ENCODE measurements at places on chromosomes 2 and 18.

DNA sequence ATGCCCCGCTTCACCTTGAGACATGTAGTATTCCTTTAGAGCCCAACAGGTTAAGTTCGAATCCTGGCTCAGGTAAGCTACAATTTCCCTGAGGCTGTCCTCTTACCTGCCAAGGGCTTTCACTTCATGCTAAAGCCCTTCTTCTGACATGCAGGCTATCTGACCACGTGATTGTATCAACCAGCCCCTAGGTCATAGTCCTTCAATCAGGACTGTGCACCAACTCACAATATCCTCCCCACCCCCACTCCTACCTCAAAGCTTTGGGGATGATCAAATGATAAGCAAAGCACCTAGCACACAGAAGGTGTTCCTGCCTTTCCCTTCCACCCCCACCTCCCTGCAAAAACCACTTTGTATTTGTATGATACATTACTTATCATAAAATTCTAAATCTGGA is 78.9 kb downstream of the AAK1 start:
- no peak overlapping the region for H3K27ac ChIP-seq
- H3K27me3 ChIP-seq = no peaks in the 10 kb centered on the region
- H3K4me3 ChIP-seq = no peak overlapping the region

- no peaks in the 10 kb centered on the region for H3K36me3 ChIP-seq
- DNase-seq = no peak
- H3K4me3 ChIP-seq = no peak overlapping the region
- H3K4me1 ChIP-seq = no peaks in the 10 kb centered on the region
- H3K27me3 ChIP-seq = peaks cover 38% of the 10 kb centered on the region
These were observed 257.7 kb downstream of the EN1 start for GRCh38 chr2:118589721-118590120.

- H3K27me3 ChIP-seq = no peaks in the 10 kb centered on the region
- no peak overlapping the region for H3K4me3 ChIP-seq
- DNase-seq = no peak
- no peaks in the 10 kb centered on the region for H3K36me3 ChIP-seq
These were observed 60.8 kb downstream of the HS1BP3 start for GRCh38 chr2:20589975-20590703.

DNA sequence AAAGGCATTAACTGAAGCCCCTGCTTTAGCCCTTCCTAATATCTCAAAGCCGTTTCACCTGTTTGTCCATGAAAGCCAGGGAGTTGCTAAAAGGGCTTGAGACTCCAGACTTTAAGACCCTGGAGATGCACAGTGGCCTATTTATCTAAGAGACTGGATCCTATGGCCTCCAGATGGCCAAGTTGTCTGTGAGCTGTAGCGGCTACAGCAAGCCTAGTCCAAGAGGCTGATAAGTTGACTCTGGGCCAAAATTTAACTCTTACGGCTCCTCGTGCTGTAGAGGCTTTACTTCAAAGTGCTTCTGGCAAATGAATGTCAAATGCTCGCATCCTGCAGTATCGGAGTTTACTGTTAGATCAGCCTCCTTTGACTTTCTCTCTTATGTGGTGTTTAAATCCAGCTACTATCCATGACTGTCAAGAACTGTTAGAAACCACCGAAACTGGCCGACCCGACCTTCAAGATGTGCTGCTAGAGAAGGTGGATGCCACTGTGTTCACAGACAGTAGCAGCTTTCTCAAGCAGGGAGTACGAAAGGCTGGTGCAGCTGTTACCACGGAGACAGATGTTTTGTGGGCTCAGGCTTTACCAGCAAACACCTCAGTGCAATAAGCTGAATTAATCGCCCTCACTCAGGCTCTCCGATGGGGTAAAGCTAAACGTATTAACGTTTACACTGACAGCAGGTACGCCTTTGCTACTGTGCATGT is 336.7 kb upstream of the CNTNAP5 start:
- DNase-seq = no peak
- no peak overlapping the region for H3K27ac ChIP-seq
- no peaks in the 10 kb centered on the region for H3K36me3 ChIP-seq
- H3K4me1 ChIP-seq = no peaks in the 10 kb centered on the region
- H3K27me3 ChIP-seq = no peaks in the 10 kb centered on the region

DNA sequence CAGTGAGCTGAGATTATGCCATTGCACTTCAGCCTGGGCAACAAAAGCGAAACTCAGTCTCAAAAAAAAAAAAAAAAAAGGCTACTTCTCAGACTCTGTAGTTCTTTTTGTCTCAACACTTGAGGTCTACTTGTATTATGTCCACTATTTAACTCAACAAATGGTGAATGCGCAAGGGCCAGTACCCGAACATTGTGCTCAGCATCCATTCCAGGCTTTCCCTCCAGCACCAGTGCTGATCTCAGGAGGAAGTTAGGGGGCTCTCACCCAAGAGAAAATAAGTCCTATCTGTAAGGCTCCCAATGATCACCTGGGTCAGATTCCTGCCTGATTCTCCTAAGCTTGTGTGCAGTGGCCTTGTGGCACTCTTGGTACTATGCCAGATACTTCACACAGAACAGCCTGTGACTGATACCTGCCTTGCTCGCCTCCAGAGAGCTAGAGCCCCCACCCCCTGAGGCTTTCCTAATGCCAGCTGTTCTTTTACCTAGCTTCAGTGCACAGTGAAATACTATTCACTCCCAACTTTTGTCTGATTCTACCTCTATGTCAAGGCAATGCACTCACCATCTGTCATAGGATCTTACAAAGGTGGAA is 74.9 kb downstream of the INO80D start:
- no peaks in the 10 kb centered on the region for H3K27me3 ChIP-seq
- DNase-seq = no peak
- H3K36me3 ChIP-seq = peaks cover 14% of the 10 kb centered on the region
- no peak overlapping the region for H3K27ac ChIP-seq
- peaks cover 8% of the 10 kb centered on the region for H3K4me1 ChIP-seq

Measured in PC-3 (cell line).